ENCODE measurements at places on chromosomes 2 and 18.

DNA sequence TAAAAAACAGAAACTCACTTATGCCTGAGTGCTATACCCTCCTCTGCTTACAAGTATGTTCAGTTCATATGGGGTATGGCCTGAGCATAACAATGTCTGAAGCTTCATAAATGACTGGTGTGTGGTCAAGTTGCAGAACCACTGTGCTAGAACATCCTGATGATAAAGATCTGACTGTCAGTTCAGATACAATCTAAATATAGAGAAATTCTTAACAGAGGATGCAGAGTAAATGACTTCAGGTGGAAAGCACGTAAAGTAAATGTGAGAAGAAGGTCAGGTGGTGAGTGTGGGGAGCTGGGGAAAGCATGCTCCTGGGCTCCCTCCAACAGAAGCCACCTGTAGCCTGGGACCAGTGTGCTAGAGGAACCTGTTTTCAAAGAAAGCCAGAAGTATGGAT is 926.2 kb downstream of the TSN start:
- no peak for DNase-seq

DNA sequence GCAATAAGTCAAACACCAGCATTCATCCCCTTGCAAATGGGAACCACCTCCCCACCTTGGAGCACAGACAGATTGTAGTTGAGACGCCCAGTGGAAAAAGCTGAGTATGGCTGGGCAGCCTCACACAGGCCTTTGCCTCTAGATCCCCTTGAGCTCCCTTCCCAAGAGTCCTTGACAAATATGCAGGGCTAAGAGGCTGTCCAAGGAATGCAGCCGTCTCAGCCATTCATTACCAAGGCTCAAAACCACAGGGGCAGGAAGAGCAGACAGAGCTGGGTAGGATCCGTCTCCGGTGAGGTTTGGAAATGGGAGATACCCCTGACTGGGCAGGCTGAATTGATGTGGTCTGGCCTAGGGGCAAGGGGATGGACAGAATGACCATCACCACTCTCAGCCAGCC is 557.1 kb downstream of the TNS1 start:
- DNase-seq = no peak

- DNase-seq = no peak
These were observed 38.9 kb downstream of the KDM3A start for GRCh38 chr2:86480105-86480504.

DNA sequence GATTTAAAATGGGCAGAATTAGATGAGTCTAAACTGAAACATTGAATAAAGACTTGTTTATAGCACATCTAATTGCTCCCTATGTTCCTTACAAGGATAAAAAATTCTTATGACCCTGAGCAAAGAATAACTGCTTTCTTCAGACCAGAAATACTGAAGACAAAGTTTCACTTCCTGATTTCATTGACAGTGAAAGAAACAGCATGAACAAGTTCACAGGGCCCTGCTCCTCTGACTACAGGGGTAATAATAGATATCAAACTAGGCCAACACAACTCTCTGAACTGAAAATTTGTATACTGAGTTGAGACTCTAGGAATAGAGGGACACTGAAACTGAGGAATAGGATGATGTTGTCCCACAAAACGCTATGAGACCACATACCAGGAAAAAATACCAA is 1383.3 kb upstream of the CDH2 start:
- DNase-seq = no peak

DNA sequence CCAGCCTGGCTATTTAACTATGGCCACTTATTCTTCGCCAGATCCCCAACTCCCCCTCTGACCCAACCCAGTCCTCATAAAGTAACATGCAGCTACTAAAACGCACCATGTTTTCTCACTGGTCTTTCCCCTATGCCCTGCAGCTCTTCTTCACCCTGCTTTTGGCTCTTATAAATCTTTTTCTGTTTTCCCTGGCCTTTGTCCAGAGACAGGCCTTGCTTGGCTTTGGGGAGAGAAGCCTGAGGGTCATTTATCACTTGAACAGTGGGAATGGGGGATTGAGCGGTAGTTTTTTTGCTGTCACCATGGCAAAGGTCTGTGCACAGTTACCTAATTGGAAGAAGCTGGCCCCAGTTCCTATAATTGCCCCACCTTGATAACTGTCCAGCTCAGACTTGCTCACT is 202.9 kb upstream of the NT5C1B start:
- no peak for DNase-seq

Data from activated CD4-positive, CD25-positive, alpha-beta regulatory T cell treated with anti-CD3 and anti-CD28 coated beads, Interleukin-2, amount 50 U/mL, for 16 hours (primary cell).